Activated T-helper 1 cell treated with anti-CD3 and anti-CD28 coated beads, Interleukin-2, amount 50 U/mL, for 16 hours (primary cell): ENCODE measurements at places on chromosomes 2 and 18.

DNA sequence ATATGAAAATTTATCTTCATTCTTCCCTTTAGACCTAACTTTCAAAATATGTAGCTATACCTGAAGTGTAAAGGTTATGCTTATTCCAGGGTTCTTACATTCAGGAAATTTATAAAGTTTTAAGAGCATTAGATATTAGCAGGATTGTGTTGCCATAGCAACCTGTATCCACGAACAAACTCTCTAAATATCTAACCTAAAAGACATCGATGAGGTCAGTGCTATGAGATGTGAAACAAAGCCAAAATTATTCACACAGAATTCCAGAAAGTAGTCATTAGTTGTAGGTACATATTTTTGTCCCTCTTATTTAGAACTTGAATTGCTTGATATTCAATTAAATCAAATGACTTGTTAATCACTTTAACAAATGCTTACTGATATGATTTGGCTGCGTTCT, 705.3 kb downstream of the SOCS6 start:
- DNase-seq: no peak

DNA sequence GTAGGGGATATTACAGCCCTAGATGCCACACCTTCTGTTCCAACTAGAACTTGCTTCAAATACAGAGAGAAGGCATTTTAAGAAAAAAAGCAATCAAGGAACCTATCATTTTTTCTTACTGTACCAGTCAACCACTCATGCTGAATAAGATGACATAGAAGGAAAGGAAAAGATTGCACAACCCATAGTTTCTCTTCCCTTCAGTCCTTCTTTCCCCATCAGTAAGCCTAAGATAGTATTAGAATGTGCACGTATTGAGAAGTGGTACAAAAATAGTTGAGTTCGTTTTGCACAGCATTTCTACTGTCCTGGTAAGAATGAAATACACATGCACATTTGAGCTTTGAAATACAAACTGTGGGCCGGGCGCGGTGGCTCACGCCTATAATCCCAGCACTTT, 27.0 kb upstream of the HK2 start:
- DNase-seq: no peak

DNA sequence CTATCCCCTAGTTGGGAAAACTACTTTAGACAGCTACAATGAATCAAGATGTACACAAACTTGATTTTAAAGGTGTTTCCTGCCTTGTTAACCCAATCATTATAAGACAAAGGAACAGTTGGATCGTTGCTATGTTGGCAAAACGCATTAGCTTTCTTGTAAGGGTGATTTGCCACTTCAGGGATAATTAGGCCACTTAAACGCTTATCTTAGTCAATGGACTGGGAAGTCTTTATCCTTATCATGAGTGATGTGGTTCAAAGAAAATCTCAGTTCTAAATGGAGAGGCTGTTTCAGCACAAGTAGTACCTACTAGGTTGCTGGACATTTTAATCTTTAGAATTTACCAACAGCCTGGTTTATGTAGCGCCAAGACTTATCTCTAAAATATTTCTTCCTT, 406.1 kb upstream of the MEX3C start:
- DNase-seq: no peak

DNA sequence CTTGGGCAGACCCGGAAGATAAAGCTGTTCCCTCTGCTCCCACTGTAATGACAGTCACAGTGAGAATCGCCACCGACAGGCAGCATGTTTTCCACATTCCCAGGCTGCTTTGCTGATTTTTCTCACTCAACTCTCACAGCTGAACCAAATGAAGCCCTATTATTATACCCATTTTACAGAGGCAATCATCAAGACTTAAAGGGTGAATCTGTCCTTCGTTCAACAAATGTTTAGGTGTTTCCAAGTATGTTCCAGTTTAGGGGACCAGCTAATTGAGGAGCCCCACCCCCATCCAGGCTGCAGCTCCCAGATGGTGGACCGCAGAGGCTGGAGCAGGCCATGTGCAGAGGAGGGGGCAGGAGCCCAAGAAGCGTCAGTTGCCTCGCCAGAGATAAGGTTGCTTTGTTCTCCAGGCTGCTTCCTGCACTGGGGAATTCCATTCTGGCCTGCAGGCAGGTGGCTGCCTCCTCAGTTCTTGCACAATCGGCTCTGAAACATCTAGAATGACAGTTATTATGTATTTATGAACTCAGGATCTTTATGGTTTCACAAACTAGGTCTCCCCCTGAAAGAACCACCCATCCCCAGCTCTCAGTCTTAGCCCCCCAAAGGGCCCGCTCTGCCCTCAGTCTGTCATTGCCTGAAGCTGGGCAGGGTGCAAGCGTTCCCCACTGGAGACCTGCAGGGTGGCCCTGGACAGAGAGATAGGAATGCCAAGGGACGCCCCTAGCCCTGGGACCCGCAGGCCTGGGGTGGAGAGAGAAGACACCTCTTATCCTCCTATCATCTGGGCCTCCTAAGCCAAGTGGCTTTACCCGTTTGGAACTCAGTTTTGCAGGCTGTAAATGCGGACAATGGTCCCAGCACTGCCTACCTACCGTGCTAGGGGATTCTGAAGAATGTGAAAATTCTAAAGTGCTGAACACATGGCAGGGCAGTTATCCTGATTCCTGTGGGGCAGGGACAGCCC, 49.1 kb upstream of the MYCN start:
- DNase-seq: no peak

GRCh38 chr2:120913972-120914838, 178.5 kb downstream of the GLI2 start:
- no peak for DNase-seq

DNA sequence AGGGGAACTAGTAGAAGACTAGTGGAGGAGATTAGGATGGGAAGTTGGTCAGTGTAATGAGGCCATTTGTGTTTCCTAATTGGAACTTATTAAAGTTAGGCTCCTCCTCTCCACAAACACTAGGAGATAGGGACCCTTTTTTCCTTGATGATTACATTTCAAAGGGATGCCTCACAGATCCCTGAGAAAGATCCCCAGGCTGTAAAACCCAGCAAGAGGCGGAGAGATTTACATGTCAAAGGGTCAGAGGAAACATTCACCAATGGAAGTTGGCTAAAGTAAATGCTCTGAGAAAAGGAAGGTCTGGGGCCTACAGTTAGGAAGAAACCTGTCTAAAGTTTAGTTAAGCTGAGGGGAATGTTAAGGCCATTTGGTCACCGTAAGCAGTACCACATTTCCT, 1.4 kb upstream of the CCDC85A start:
- no peak for DNase-seq

- no peak for DNase-seq
These were observed 132.1 kb upstream of the CTDP1 start for GRCh38 chr18:79547413-79548076.

- DNase-seq: no peak
These were observed 164.5 kb downstream of the RBM43 start for GRCh38 chr2:151097128-151097527.

DNA sequence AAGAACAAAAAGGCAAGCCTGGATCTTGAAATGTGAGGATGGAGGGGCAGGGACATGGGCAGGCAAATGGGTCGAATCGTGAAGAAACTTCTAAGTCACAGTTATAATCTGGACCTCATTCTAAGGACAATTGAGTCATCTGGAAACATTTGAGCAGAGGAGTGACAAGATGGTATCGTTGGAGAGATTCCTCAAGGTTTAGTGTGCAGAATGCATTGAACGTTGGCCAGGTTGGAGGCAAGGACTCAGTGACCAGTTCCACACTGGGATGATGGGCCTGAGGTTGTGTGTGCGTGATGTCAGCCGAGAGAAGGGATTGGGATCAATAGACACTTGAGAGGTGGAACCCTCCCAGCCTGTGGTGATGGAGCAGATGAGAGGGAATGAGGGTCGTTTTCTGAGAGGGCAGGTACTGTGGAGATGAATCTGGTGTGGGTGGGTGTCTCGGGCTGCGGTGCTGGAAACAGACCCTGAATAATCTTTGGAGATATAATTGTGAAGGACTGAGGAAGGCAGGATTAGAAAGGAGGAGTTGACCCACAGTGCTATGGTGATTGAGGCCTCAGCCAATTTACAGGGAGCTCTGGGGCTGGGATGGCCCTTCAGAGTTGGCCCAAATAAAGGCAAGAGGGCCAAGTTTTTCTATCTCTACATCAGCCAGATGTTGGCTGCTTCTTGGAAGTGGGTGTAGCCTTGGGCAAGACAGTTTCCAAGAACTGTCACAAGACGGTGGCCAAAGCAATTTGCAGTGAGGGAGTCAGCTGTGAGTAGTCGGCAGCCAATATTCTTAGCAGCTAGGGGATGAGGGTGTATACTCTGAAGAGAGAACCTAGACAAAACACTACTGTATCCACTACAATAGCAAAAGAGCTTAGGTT, 5.8 kb upstream of the ZNF532 start:
- no peak for DNase-seq

DNA sequence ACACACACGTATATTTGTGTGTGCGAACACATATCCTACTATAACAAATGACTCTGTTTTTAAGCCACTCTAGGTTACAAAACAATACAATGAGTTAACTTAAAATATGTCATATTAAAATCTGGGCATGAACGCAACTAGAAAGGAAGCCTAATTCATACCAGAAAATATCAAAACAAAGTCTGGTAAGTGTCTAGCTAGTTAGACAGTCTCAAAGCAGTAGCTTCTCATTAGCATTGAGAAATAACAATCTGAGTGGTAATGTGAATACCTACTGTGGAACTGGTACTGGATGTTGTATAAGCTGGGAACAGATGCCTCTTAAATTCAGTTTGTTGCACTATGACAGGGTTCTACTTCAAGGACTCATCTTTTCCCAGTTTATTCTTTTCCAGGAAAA, 32.5 kb upstream of the WIPF1 start:
- DNase-seq: no peak

GRCh38 chr2:133790711-133791110, 222.4 kb upstream of the NCKAP5 start:
- no peak for DNase-seq

DNA sequence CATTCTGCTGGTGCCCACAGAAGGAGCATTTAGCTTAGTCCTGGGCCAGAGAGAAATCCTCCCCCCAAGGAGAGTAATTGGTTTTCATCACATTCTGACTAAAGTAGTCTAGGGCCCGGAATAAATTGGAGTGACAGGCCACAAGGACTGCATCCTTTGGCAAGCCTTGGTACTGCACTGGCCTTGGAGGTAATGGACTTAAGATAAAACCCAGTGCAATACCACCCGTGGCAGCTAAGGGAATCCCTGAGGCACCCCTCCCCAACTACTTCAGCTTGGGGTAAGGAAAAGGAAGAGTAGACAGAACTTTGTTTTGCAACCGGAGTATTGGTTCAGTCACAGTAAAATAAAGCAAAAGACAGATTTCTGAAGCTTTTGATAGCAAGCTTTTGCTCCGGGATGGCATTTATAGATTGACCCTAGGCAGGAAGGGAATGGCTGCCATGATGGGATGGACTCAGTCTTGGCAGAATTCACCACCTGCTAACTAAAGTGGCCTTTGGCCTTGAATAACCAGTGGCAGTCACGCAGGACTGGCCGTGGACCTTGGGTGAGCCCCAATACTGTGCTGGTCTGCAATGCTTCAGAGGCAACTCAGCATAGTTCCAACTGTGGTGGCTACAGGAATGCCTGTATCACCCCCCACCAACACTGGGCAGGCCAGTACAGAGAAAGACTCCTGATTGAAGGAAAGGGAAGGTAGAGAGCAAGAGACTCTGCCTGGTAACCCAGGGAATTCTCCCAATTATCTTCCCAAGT, 14.1 kb downstream of the ORC4 start:
- DNase-seq: no peak

DNA sequence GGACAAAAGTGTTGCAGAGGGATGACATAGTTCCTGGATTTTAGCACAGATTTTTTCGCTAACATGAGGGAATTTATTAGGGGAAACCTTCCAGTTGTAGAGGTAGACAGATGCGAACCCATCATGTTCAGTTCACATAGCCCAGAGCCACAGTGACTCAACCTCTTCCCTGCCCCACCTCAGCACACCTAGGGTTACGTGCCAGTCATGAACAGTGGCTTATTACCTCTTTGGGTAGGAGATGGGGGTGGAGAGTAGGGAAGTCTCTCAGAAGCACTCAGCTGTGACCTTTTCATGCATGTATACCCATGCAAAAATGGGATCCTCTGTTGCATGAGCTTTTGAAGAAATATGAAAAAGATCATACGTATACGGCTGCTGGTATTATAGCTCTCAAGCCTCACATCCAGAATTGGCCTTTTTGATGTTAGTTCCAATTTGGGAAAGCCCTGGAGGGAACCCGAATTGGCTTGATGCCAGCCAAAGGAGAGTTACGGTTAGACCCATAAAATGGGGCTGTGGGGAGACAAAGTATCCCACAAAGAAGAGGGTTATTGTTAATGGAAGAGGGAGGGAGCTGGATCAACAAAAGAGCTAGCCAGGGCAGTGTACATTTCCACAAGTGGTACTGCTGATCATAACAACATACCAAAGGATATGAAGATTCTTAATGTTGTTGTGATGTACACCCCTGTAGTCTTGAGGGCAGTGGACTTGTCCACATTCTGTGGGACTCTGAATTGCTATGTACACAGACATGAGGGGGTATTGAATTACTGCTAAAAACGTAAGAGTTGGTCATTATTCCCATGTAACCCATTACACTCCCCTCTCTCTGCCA, 4.9 kb downstream of the TANC1 start:
- no peak for DNase-seq

GRCh38 chr18:47582093-47582492, 330.6 kb upstream of the SKOR2 start:
- DNase-seq: no peak

- DNase-seq: no peak
These were observed 332.0 kb downstream of the ZNF521 start for GRCh38 chr18:25019931-25020330.

GRCh38 chr2:37457401-37457901, 113.0 kb downstream of the QPCT start:
- DNase-seq: no peak

- no peak for DNase-seq
These were observed 81.9 kb downstream of the ACAA2 start for GRCh38 chr18:49731421-49731841.

DNA sequence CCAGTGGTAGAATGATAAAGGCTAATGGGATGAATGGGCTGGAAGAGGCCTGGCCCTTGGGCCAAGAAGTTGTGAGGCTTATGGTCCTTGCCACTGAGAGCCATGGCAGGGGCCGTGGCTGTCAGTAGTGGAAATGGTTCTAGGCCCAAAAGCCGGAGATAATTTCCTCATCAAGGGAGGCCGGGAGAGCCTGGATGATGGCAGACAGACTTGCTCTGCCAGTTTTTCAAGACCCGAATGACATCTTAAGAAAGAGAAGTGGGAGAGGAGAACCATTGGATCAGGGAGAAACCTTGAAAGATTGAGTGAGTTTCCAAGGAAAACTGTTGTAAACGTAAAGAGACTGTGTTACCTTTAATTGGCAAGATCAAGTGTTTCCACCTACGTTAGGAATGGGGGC, 46.3 kb upstream of the VPS54 start:
- DNase-seq: no peak

DNA sequence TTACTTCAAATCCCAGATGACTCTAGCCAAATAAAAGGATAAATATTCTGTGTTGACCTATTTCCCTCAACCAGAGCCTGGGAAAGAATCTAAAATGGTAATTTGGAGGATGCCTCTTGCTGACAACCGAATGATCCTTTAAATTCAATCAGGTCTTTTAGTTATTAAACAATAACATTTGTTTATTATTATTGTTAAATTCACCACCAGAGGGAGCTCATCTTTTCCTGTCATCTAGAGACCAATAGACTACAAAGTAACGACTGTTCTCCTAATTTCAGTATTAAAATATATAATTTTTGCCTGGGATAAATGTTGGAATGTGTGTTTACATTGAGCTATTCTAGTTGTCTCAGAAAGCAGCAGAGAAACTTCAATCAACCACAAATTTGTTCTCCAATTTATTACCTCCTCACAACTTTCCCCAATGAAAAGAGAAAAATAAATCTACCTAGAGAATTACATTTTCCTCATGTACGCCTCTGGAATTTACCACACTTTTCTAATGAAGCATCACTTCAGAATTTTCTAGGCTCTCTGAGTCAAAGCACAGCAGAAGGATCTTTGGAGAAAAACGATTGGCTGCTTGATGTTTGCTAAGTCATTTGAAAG, 142.7 kb downstream of the SCG2 start:
- no peak for DNase-seq
